Endodermal cell (in vitro differentiated cells): ENCODE measurements at places on chromosomes 12 and 14. TPM values are rescaled to one million over a fixed set of nuclear protein-coding genes. Genes with fewer than 3 reads are reported as not detected.

- no peak for DNase-seq
Measured at GRCh38 chr12:80053051-80053790, 46.1 kb upstream of the OTOGL start.

The TMTC1 gene
- 65.7 and 71.0 TPM in 2 replicates for total RNA-seq

GRCh38 chr14:78403278-78403815 is 233.2 kb downstream of the NRXN3 start:
- DNase-seq = peak; percentile 58

GRCh38 chr14:72863216-72864006 is 30.5 kb downstream of the DPF3 start:
- DNase-seq = no peak

DNA sequence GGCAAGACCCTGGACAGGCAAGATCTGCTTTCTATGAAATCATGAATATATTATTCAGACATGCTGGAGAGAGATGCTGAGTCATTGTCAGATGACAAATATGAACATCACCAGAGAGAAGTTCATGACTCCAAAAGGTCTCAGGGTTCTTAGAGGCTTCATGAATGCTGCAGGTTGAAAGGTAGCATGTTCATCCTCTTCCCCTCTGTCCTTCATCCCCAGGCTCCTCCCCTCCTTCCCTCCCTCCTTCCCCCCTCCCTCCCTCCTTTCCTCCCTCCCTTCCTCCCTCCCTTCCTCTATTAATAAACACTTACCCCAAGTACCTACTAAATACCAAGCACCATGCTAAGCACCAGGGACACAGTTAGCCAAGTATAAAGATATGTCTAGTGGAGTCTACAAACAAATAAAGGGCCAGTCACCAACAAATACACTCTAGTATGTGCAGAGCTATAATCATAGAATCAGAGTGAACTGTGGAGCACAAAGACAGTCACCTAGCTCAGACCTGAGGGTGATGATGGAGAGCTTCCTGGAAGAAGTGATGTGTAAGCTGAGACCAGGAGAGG is 46.2 kb downstream of the RPH3A start:
- no peak for DNase-seq

The KLHL33 gene
- total RNA-seq = 0.13 TPM in 1 of 3 replicates, not detected in the others

DNA sequence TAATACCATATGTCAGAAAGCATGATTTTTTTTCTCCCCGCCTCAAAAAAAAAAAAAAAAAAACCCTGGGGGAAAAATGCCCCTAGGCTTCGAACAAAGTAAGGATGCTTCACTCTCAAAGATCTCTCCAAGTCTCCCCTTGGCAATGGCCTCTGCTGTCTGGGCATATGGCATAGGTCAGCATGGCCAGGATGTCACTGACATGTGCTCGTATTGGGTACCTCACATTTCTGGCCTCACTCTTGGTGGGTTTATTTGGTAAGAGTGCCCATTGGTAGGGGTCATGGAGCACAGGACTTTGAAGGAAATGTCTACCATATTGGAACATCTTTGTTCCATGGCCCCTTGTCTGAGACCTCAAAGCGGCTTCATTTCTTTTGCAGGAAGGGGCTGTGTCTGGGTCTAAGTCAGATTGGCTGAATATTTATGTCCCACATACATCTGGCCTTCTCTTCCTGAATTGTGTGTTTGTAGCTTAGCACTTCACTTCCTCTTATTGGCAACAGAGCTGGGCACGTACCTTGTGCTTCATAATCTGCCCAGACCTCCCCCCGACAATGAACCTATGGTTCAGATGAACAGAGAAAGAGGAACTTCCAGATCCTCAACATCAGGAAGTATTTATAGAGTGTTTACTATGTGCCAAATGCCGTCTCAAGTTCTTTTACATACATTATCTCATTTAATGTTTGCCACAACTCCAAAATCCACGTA is 36.3 kb upstream of the OAS1 start:
- DNase-seq = no peak

The RHEBL1 gene
- total RNA-seq = 0.56 to 3.2 TPM (median 3.2 TPM) in 3 replicates

The RNU6-7 gene
- not detected in 3 replicates for total RNA-seq

GRCh38 chr12:54997929-54998522 is 13.5 kb upstream of the TESPA1 start:
- DNase-seq = no peak

DNA sequence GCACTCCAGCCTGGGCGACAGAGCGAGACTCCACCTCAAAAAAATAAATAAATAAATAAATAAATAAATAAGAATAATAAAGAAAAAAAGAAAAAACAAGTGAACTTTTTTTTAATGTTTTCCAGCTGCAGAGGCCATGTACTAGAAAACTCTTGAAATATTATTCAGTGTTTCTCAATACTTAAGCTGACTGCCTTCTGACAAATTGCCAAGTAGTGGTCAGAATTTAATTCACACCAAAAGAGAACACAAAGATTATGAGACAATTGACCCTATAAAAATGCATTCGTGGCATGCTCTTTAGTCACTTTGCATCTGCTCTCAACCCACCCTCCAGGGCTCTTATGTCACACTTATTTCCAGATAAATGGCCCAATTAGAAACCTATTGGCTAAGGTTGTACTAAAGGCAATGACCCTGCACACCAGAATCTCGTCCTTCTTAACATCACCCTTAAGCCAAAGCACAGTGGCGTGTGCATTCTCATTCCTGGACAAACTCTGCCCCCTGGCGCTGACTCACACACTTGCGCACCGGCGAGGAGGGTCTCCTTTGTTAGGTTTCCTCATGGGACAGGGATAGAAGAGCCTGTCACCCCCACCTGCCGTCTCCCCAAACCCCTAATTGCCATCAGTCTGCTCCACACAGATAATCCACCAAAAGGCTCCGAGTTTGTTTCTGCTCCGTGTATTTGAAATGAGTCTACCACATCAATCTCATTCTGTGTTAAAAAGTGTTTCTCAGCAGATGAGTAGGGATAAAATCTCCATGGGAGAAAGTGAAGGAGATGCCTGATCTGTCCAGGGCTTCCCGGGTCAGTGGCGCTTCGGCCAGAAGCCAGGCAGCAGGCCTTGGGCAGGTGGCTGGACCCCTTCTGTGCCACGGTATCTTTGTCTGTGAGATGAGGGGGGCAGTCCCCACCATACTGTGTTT is 73.1 kb upstream of the CEP83 start:
- peak; percentile 97 for DNase-seq

The YEATS4 gene
- total RNA-seq = 40.9 and 46.4 TPM in 2 replicates

DNA sequence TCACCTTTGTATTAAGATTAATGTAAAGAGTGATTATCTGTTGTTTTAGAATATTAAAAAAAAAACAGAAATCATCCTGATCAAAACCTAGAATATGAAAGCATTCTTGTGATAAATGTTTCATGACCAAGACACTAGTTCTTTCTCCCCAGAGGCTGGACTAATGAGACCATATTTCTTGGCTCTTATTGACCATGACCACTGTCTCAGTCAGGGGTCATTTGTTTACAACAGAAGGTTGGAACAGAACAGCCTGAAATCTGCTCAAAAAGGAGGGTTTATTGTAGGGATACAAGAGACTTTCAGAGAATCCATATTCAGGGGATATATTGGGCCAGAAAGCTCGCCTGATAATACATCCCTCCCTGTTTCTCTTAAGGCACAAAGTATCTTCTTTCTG is 87.7 kb downstream of the TMEM30B start:
- DNase-seq = no peak

DNA sequence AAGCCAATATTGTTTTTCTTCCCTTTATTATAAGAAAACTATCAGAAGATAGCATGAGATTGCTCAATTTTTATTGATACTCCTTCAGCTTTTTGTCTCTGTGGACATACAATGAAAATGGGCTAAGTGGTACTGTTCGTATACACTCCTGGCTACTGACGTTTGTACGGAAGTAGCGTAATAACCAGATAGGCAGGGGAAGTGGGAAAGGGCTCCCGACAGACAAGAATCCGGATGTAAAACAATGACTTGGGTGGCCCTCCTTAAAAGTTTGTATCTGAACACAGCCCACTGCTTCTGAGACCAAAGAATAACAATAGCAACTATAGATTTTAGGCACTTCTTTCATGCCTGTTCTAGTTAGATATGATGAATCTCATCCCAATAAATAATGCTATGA is 99.6 kb downstream of the RPS6KA5 start:
- DNase-seq = no peak

DNA sequence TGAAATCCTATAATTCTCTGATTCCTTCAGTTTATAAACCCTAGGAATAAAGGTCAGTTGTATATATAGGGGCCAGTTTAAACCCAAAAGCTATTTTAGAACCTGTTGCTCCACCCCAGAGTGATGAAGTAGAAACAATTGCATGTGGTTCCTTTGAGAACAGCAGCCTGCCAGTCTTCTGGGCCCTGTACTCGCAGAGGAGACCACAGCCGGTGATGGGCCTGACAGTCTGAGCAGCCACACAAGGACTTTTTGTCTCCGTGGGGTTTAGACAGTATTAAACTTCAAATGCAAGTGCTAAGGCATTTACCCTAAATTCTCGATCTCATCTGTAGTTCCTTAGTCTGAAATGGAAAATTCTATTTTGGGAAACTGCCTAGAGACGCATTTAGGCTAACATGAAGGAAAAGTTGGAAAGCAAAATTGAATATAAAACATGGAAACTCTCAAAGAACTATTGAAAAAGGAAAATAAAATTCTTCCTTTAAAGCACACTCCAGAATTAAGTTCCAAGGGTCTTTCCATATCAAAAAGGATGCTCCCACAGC is 80.6 kb downstream of the PRICKLE1 start:
- DNase-seq = no peak

DNA sequence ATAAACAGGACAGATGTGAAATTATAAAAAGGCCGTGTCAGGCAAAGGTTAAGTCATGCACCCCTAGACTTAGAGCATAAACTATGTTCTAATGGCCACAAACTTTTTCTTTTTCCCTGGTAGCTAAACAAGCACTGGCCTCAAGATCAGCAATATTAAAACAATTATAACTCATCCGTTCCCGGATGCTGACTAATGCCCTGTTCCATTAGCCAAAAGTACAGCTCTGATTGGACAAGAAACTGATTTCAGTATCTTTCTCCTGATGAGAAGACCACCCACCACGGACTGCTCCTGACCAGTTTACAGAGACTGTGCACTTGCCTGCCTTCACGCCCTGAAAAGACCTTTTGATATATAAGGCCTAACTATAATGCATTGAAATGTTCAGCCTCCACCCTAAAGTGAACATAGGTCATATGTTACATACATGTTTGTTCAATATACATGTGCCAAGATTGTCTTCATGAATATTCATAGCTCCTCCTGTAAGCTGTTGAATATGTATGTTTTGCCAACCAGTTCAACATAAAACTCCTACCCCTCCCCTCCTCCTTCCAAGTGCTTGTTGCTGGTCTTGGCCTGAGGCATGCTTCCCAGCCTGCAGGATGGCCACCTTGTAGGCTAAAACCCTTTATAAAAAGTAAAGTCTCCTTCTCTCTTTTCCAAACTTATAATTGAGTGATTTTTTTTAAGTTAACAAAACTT is 162.0 kb downstream of the IPO8 start:
- DNase-seq = no peak

- peak; percentile 58 for DNase-seq
Measured at GRCh38 chr12:123268850-123269249, 2.8 kb downstream of the CDK2AP1 start.

DNA sequence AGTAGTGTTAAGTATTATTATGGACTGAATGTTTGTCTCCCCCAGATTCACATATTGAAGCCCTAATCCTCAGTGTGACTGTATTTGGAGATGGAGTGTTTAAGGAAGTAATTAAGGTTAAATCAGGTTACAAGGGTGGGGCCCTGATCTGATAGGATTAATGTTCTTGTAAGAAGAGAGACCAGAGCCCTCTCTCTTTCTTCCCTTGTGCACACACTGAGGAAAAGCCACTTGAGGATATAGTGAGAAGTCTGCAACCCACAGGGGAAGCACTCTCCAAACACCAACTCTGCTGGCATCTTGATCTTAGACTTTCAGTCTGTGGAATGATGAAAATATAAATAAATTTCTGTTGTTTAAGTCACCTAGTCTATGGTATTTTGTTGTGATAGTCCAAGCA is 2.2 kb upstream of the KLRG1 start:
- DNase-seq = no peak

GRCh38 chr14:50303744-50304471 is 8.1 kb downstream of the L2HGDH start:
- no peak for DNase-seq

DNA sequence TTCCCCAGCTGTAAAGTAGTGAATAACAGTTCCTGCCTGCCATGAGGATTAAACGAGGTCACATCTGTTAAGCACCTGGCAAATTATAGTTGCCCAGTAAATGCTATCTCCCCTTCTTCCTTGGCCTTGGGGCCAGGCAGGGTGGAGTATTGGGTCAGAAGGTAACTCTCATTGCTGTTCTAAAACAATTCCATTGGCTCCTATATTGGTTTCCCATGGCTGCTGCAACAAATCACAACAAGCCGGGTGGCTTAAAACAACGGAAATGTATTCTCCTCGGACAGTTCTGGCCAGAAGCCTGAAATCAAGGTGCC is 31.9 kb downstream of the MMAB start:
- DNase-seq = no peak

The IL23A gene
- total RNA-seq = 10.4 and 10.8 TPM in 2 replicates

GRCh38 chr12:51906430-51907082 is 748 bp upstream of the ACVRL1 start:
- peak; percentile 60 for DNase-seq

DNA sequence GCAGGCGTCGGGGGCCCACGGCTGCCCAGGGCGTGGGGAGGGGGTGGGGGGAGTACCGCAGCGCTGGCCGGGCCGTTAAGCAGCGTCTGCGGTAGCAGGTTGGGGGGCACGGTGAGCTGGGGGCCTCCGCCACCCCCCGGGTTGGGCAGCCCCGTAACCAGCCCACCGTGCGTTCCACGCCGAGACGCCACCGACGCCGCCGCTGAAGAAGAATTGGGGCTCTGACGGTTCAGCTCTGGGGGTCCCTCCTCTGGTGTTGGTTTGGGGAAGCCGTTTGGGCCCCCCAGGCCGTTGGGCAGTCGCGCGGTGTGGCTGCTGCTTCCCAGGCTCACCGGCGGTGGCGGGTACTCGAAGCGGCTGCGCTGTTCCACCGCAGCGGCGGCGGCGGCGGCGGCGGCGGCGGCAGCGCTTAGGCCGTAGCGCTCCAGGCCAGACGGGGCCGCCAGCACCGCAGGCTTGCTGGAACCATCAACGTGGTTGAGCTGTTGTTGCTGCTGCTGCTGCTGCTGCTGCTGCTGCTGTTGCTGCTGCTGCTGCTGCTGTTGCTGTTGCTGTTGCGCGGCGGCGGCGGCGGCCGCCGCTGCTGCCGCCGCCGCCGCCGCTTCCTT is 1.5 kb downstream of the IRF2BPL start:
- peak; percentile 74 for DNase-seq

The BTBD7 gene
- total RNA-seq = 35.4 to 45.2 TPM (median 42.8 TPM) in 3 replicates

- DNase-seq = peak; percentile 90
Measured at GRCh38 chr12:124399622-124400021, 104.7 kb downstream of the RFLNA start.
